Midbrain (tissue), 1 donor: ENCODE measurements at places on chromosomes 3 and 15.

- DNase-seq: no peak
Measured at GRCh38 chr3:31770822-31771326, 210.2 kb downstream of the OSBPL10 start.

GRCh38 chr3:171781711-171782127 lies 28.6 kb downstream of the PLD1 start:
- peak; percentile 62 for DNase-seq

DNA sequence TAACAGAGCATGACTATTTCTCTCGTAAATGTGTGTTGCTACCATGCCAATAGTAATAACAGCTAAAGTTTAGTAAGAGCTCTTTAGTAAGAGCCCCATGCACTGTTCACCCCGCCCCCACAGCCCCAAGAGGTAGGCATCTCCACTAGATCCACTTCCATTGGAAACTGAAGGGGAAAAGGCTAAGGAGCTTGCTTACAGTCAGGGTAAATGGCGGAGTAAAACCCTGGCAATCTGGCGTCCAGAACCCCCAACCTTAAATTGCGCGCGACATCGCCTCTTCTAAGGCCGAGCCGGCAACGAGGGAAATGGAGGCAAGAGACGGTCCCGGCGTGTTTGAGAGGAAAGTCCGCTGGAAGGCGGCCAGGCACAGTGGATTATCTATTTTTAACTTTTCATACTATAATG lies 654 bp upstream of the C3orf38 start:
- no peak for DNase-seq

GRCh38 chr3:158991146-158991705 lies 189.4 kb downstream of the MFSD1 start:
- no peak for DNase-seq

DNA sequence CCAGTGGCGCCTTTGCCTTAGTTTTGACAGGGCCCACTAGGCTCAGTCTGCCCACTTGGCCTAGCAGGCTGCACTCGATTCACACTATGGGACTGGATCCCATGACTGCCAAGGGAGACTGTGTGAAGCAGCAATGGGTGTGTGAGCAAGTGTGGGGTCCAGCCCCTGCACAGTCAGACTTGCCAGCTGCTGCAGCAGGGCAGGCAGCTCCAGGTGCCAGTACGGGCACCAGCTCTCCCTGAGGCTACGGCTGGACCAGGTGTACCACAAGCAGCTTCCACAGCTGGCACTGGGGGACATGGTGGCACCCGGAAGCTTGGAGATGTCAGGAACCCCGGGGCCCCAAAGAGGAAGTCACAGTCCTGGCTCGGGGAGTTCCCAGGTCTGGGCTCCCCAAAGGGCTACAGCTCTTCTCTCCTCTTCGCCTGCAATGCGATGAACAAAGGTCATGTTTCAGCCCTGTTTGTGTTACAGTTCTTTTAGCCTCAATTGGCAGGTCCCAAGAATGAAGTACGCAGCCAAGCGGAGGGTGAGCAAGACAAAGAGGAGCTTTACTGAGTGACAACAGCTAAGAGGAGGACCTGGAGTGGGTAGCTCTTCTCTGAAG lies 67.1 kb downstream of the PIK3CB start:
- DNase-seq: no peak

DNA sequence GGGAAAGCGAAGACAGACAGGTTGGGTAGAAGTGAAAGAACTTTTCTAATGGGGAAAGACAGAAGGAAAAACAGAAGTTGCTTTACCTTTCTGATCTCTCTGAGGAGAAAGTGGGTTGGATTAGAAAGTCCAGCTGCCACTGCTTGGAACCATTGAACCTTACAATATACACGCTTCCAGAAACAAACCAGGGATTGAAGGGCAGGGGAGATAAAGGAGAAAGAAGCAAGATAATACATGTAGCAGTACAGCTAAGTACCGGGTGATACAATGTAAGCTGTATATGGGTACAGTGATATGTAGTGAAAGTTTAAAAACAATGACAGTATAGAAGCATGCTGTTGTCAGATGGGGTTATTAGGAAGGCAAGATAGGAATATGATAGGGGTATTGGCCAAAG lies 684.4 kb downstream of the AGBL1 start:
- DNase-seq: no peak

GRCh38 chr3:30102356-30102755 lies 504.0 kb upstream of the TGFBR2 start:
- DNase-seq: no peak

DNA sequence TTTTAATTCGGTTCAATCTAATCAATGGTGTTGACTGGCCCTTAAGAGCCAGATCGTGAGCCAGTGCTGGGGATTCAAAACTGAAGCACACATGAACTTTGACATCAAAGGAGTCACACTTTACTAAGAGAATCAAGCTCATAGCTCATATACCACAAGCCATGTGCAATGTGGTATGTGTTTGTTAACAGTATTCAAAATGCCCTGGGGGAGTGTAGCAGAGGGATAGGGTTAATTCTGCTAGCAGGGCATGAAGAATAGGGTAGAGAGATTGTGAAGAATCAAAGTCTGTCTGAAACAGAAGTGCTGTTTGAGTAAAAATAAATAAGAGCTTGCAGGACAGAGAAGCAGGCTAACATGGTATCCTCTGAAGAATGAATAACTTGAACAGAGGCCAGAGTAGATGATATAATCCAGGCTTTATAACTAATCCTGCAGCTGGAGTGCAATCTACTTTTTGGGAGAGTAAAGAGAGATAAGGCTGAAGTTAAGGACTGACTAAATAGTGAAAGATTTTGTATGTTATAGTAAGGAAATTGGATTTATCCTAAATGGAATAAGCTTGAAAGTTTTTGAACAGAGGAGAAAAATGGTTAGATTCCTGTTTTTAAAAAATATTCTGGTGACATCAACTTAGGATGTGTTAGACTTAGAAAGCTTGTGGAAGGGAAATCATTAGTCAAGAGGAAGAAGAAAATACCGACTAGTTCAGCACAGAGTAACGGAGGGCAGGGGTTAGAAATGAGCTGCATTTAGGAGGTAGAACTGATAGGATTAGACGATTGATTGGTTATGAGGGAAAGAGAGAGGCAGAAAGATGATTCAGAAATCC lies 292.0 kb downstream of the NFKBIZ start:
- no peak for DNase-seq
